ENCODE measurements at places on chromosomes 16 and 17.

DNA sequence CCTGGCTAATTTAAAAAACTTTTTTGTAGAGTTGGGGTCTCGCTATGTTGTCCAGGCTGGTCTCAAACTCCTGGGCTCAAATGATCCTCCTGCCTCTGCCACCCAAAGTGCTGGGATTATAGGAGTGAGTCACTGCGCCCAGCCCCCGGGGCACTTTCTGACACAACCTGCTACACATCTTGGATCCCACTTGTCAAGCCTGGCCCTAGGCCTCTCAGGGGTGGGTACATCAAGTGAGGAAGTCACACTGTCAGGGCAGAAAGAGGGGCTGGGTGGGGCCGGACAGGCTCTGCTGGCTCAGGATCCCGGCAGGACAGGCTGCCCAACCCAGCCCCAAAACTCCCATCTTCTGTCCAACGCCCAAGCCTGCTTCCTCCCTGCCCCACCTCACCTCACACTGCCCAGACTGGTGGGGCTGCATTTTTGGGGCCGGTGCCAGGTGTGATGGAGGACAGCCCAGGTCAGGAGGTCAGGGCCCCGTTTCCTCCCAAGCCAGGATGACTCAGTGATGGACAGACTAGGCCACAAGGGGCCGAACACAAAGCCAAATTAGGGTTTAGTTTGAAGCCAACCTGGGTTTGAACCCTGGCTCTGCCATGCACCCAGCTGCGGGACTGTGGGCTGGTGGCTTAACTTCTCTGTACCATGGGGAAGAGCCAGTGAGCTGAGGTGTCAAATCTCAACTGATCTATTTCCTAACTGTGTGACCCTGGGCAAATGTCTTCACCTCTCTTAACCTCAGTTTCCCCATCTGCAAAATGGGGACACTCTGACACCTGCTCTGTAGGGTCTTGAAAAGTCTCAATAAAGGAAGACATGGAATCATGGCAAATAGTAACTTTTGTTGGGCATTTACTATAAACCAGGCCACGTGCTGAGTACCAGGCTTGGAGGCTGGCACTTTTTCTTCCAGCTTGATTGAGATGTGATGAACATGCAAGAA, 8.9 kb upstream of the PPL start:
- peak; percentile 83 for DNase-seq

DNA sequence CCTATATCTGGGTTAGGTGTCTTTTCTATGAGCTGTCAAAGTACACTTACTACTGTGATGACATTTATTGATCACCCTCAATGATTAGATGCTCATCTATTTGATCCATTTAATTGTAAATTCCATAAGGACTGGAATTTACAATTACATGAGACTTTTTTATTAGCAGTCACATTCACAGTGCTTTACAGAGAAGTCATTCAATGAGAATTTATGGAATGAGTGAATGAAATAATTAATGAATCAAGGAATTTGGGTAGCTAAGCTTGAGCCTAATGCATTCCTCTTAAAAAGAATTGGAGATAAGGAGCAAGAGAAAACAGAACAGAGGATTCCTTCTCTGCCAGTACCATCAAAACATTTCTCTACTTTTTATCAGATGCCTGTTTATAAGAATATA, 1437.5 kb upstream of the CDH8 start:
- DNase-seq: no peak

GRCh38 chr17:66426397-66427033, 124.1 kb downstream of the PRKCA start:
- DNase-seq: peak; percentile 38

DNA sequence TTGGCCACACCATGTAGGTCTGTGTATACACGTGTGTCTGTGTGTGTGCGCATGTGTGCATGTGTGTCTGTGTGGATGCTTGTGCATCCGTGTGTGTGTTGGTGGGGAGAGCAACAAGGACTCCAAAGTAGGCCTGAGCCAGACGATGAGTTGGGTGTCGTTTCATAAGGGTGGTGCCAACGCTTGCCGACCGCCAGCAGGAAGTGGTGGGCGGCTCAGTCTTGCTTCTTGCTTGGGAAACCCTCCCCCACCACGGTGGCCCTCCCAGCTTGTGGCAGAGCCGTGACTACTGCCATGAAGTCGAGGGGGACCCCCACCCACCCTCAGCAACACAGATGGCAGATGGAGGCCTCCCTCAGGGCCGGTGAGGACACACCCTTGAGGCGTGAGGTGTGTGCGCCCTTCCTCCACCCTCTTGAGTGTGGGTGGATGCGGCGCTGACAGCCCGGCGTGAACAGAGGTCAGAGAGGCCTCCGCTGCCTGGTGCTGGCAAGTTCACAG, 17.5 kb downstream of the SBK1 start:
- no peak for DNase-seq

GRCh38 chr16:49183911-49184310, 97.7 kb downstream of the CBLN1 start:
- DNase-seq: no peak

- no peak for DNase-seq
Measured at GRCh38 chr17:19370493-19370960, 7.8 kb upstream of the MAPK7 start.

DNA sequence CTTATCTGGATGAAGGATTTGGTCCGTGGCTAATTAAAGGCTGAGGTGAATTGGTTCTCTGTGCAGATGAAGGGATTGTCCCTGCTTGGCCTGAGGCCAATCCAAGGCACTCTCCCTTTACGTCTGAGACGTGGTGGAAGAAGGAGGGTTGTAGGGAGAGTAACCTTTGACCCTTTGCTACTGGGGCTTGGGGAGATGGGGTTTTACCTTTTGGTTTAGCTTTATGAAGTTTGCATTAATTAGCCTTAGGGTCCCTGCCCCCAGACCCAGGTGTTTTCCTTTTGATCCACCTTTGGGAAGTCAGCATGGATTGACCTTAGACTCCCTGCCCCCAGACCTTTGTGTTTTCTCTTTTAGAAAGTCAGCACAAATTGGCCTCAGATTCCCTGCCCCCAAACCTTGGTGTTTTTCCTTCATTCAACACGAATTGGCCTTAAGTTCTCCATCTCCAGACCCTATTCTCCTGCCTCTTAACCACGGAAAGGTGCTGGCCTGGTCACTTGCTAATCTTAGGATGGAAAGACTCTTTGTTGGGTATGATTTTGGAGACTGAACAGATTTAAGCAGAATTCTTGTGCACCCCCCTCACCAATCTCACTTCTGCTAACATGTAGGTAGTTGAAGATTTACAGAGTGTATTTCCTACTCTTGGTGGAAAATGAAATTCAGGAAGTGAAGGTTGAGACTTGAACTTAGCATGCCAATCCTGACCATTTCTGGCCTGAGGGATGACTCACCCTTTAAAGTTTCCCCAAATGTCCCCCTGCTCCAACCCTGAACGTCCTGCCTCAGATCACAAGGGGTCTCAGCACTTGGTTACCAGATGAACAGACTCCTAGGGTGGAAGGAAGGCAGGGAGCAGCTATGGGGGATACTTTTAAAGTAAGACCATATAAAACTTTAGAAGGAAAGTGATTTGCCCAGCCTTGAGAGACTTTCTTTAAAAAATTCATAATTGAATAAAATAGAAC, 23.1 kb upstream of the MMD start:
- no peak for DNase-seq

All from Caki2 (cell line).